CD8-positive, alpha-beta T cell (primary cell): ENCODE measurements at places on chromosomes 11 and 22. TPM values are rescaled to one million over a fixed set of nuclear protein-coding genes. Genes with fewer than 3 reads are reported as not detected.

Gene MUC5B
- not detected for total RNA-seq

Gene ZFTA
- 3.2 TPM for total RNA-seq

Gene ST14
- 0.17 TPM for total RNA-seq

Gene HIRA
- 16.7 TPM for total RNA-seq

Gene CASP1
- total RNA-seq, result 11.3 TPM

Gene GGT5
- not detected for total RNA-seq

Gene SYT9
- not detected for total RNA-seq

Gene RFPL3
- total RNA-seq, result not detected

Gene MRGPRF
- total RNA-seq, result not detected

Gene ZPR1
- 134 TPM for total RNA-seq

GRCh38 chr11:86108191-86108590 lies 39.3 kb upstream of the PICALM start:
- DNase-seq, result no peak

DNA sequence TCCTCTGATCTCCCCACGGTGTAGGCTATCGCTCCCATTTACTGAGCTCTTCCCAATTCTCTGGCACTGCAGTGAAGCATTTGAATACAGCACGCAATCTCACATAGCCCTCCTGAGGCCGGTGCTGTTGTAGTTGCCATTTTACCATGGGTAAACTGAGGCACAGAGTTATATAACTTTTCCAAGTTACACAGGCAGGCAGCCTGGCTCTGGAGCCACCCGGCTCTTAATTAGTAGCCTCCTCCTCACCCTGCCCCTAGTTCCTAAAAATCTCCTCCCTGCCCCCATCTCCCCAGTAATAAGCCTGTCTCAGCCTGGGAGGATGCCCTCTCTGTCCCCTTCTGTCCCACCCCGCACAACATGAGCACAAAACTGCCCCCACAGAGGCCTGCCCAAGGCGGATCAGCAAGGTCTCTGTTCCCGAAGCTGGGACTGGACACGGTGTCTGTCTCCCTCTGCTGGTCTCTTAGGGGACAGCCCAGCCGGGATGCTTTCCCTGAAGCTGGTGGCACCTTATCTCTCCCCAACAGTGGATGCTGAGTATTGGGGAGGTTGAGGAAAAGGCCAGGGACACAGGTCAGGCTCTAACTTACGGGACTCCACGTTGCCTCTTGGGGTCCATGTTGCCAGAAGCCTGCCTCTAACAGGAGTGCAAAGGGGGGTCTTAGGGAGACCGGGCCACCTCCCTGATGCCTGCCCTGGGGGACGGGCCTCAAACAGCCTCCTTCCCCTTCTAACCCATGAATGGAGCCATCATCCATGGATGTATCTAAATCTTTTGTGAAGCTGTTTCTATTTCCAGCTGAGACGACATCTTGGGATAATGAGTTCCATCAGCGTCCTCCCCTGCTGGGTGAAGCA lies 9.1 kb upstream of the CLCF1 start:
- peak; percentile 86 for DNase-seq

DNA sequence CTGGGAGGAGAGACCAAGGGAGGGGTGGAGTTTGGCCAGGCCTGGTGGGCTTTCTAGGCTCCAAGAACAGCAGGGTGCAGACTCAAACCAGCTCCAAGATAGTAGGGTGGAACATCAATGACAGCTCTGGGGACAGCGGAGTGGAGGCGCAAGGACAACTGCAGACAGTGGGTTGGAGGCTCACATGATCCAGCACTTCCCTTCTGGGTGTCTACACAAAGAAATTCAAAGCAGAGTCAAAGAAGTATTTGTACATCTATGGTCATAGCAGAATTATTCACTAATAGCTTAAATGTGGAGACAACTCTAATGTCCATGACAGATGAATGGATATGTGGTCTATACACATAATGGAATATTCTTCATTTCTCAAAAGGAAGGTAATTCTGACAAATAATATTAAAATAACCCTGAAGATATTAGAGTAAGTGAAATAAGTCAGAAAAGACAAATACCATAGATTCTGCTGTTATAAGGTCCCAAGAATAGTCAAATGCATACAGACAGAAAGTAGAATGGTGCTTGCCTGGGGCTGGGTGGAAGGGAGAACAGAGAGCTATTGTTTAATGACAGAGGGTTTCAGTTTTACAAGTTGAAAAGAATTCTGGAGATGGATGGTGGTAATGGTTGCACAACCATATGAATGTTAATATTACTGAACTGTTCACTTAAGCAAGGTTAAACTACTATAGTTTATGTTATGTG lies 5.5 kb upstream of the GAB4 start:
- no peak for DNase-seq

DNA sequence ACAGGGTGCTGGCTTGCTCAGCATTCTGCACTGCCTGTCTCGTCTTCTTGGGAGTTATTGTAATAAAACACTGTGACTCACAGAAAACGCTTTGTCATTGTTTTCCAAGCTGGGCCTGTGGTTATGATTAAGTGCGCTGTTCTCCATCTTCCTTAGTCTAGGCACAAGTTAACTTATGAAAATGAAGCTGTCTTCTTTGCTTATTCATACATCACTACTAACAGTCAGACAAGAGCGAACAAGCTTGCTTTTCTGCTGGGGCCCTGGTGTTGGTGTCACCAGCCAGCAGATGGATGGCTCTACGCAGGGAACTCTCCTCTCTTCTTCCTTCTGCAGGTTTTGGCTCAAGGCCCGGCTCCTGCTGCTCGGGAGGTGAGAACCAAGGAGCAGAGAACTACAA lies 380.1 kb upstream of the SYN3 start:
- DNase-seq, result no peak

GRCh38 chr11:76641905-76642304 lies 28.6 kb downstream of the LRRC32 start:
- DNase-seq, result no peak

DNA sequence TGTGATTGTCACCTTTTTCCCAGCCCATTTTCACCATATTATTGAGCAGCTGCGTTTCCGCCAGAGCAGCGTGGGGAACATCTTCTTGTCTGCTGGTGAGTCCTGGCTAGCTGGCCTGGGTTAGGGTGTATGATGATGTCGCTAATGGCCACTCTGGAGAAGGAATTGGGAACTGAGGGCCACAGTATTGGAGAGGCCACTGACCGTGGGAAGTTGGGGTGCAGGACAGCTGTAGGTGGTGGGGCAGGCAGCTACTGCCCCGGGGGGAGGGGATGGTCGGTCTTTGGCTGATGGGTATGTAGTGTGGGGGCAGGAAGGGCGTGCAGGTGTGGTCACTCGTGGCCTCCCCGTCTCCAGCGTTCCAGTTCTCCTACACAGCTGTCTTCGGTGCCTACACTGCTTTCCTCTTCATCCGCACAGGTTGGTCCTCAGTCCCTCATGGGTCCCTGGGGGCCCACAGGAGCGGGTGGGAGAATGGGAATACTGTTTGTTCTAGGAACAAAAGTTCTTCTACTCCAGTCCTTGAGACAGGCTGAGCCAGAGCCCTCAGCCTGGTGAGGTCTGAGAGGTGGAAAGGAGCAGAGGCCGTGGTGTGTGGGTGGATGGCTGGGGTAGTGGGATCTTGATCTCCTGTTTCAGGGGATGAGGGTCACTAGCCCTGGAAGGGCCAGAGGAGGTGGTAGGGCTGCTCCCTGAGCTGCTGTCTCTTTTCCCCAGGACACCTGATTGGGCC lies 2.1 kb downstream of the RCE1 start:
- DNase-seq, result no peak

DNA sequence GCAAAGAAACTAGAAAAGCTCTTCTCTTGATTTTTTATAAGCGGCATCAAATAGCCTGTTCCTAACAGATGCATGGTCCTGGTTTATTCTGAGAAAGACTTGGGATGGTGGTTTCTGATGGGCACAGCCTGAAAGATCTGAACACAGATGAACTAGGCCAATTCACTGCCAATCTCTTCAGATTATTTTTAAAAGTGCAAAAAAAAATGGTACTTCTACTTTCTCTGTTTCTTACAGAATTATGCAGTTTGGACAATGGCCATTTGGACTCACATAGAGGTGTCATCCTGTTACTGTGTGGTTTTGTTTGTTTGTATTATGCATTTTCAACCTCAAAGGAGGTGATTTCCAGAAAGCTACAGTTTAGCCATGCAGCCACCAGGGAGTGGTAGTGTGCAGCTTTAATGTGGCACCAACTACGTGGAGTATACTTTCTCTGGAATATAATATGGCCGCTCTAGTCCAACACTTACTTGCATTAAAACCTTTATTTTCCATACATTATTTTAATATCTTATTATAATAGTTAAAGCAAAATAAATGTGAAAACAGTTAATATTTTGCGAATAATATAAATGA lies 469.8 kb upstream of the KIRREL3 start:
- no peak for DNase-seq

DNA sequence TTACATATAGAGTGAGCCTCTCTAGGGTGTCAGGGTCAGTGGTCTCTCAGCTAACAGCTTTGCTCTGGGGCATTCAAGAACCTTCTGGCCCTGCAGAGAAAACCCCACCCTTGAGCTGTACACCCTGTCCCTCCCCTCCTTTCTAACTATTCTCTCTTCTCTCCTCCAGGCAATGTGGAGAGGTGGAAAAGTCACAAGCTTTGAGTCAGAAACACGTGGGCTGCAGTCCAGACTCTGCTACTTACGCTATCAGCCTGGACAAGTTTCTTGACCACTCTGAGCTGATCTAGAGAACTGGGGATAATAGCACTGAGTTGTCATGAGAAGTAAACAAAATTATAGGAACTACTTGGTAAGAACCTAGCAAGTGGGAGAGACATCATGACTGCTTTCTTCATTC lies 10.7 kb upstream of the FAM83F start:
- no peak for DNase-seq

GRCh38 chr11:85236211-85236610 lies 390.9 kb downstream of the DLG2 start:
- DNase-seq, result no peak

DNA sequence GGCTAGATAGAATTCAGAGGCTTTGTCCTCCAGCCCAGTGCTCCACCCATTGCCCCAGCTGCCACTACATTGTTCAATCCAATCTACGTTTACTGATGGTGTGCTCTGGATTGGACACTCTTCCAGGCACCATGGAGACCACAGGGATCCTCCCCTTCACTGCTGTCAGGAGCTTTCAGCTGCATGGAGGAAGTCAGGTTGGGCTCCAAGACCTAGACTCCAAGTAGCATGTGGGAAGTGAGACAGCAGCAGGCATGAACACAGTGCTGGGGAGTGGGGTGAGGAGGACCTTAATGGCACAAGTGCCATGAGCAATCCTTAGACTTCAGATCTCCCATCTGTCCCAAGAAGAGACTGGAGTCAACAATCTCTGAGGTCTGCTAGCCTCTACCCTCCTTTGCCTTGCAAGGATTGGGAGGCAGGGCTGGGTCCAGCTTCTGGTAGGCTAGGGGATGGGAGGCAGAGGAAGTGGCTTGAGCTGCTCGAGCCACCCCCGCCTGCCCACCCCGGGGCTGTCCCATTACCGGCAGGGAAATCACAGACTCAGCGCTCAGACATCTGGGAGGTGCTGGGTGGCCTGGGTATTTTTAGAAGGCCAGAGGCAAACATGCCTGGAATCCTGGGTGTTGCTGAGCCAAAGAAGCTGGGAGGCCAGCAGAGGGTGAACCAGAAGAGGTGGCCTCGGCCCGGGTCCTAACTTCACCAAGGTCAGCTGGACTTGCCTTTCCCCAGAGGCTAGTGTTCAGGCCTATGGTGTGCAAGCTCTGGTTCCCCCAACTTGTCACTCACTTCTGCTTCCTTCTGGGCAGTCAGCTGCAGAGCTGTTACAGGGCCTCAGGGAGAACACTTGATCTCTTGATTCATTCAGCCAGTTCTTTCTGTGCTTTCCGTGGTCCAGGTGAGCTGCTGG lies 15.2 kb upstream of the FCHSD2 start:
- DNase-seq, result no peak

- no peak for DNase-seq
Observed at GRCh38 chr22:35170716-35171697, 86.3 kb upstream of the HMGXB4 start.

DNA sequence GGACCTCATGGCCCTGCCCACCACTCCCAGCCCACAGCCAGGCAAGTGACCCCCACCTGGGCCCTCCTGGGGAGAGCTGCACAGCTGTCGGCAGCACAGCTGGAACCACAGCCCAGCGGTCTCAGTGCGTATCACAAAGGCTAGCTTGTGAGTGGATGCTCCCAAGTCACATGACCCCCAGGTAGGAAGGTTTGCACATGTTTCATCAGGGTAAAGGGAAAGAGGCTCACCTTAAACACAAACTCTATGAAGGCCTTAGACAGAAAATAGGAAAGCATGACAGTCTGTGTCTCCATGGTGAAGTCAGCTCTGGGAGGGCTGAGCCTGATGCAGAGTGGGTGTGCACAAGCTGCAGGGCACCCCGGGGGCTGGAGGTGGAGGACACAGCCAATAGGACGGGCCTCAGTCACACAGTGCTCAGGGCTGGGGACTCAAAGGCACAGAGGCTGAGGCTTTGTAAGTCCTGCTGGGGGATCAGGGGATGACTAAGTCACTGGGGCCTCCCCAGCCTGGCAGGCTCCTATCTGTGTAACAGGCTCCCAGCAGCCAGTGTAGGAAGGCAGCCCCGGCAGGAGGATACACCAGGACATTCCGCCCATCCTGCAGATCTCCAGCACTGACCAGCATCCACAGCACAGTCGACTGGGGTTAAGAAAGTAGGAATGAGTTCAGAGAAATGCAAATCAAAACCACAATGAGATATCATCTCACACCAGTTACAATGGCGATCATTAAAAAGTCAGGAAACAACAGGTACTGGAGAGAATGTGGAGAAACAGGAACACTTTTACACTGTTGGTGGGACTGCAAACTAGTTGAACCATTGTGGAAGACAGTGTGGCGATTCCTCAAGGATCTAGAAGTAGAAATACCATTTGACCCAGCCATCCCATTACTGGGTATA lies 22.0 kb downstream of the CELSR1 start:
- no peak for DNase-seq

GRCh38 chr11:119783466-119784400 lies 54.7 kb upstream of the NECTIN1 start:
- DNase-seq, result no peak

DNA sequence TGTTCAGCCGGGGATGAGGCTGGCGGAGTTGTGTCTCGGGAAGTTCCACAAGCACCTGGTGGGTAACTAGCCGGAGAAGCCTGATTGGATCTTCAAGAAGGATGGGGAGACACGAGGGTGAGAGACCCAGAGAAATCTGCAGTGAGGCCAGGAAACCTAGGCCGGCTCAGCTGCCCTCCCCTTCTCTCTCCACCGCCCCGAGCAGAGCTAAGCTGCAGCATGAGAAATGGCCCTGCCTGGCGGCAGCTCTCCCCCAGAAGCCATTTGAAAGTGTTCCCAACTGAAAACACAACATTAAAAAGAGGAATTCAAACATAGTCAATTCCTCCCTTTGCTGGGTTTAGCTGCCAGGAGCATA lies 77.8 kb upstream of the SHISAL1 start:
- no peak for DNase-seq

DNA sequence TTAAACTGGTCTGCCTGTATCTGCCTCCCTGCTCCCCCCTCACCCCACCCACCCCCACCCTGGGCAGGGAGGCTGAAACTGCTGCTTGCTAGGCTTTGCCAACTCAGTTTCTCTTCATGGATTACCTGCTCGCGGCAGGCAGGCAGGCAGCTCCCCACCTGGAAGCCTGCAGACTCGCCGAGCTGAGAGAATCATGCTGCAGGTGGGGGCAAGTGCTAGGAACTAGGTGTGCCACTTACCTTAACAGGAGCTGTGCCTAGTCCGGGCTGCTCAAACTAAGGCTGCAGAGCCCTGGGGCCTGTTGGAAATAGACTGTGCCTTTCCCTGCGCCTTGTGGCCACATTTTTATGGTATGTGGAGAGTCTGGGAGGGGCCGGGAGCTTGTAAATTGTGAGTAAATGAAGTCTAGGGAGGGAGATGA lies 30.3 kb downstream of the MARK2 start:
- no peak for DNase-seq

- DNase-seq, result no peak
Observed at GRCh38 chr11:75823946-75824345, 8.9 kb downstream of the UVRAG start.
